ENCODE measurements at places on chromosomes 1 and 21.

GRCh38 chr1:85599076-85599491 lies 18.5 kb downstream of the CCN1 start:
- DNase-seq: no peak

DNA sequence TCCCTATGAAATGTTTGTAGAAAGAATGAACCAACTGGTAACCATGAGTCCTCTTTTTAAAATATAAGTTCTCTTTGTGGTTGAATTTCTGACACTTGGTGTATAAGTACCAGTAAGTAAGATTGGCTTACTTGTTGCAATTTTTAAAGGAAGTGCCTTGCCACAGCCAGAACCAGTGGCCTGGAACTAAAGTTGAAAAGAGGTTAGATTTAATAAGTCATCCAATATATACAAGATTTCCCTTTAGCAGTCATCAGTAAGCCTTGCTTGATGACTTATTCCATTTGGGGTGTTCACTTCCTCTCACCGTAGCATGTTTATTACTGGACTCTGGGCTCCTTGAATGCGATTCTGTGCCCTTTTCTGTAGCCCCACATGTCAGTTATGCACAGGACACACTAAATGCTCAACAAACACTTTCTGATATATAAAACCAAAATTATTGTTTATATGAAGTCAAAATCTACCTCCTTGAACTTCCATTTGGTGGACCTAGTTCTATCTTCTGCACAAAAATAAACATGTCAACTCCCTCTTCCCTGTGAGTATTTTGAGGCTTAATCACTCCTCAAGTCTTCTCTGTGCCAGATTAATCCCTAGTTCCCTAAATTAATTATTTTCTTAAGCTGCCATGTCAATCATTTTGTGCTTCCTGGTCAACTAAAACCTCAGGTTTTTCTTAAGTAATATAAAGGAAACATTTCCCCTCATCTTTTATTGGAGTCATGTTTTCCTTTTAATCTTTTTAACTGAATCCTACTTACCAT lies 218.1 kb downstream of the ST6GALNAC3 start:
- no peak for DNase-seq

DNA sequence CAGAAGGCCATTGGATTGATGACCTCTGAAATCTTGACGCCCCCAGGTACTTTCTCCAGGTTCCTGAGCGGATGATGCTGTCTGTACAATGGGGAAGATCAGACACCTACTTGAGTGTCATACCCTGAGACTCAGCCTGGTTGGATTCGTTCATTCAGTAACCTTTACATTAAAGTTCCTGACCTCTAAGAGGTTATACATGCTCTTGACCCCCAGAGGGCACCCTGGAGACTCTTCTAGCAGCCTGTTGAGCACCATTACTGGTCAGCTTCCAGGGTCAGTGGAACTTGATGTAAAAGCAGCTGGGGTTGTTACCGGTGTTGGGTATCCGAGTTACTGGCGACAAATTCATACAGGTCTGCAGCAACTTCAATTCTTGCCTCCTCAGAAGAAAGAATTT lies 114.3 kb upstream of the ZNF678 start:
- peak; percentile 15 for DNase-seq

DNA sequence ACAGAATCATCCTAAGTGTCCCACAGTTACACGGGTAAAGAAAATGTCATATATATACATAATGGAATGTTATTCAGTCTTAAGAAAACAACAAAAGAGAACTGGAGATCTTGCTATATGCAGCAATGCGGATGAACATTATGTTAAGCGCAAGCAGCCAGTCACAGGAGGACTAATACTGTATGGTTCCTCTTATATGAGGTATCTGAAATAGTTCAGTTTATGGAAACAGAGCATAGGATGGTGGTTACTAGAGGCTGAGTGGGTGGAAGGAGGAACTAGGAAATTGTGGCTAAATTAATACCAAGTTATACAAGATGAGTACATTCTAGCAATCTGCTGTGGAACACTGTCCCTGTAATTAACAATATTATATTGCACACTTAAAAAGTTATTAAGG lies 834.3 kb downstream of the KCNT2 start:
- DNase-seq: no peak

DNA sequence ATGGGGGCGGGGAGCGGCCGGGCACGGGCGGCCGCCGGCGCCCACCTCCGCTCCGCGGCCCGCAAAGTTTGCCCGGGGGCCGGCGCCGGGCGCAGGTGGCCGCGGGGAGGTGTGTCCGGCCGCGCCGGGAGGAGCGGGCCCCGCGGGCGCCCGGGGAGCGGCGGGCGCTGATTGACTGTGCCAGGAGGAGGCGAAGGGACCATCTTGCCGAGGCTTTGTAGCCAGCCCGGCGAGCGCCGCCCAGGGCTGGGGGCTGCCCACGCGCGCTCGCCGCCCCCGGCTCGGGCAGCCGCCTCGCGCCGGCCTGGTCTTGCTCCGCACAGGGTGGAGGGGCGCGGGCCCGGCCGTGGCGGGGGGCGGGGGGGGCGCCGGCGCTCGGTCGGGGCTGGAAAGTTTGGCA lies 432 bp downstream of the EPHB2 start:
- no peak for DNase-seq

- DNase-seq: peak; percentile 34
Measured at GRCh38 chr1:247681288-247681897, 1.9 kb upstream of the OR13G1 start.

Data from NCI-H2171 treated with DMSO at 0.1 percent for 48 hours (cell line).